ENCODE measurements at places on chromosomes 3 and 15.

DNA sequence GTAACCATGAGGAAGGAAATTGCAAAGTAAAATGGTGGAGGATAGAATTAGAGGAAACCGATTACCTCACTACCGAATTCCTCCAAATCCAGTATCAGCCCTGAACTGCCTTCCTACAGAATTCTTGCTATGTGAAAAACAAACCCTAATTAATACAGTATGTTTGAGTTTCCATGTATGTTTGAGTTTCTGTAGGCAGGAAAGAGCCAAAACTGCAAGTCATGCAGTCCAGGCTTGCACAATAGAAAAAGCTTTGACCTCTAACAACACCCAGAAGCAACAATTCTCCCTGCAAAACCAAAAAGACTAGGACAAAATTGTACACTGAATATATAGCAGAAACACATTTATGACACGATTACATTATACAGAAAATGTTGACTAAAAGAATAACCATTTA, 614.8 kb downstream of the DIPK2A start:
- no peak for DNase-seq

GRCh38 chr3:37741644-37742043, 120.0 kb upstream of the CTDSPL start:
- DNase-seq: no peak

DNA sequence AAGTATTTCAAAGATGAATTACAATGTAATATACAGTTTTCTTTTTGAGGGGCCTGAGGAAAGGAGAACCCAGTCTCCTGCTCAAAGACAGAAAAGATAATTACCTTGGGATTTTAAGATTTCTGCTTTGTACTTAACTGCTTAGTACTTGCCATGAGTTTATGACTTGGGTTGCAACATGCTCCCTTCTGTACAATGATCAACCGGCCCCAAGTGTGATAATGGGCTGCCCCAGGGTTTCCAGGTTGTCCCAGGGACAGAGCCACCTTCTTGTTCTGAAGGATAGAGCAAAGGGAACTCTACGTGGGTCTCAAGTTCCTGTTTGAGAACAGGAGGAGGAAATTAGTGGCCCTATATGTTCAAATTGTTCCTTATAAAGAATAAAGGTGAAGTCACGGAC, 104.8 kb downstream of the ABHD5 start:
- no peak for DNase-seq

DNA sequence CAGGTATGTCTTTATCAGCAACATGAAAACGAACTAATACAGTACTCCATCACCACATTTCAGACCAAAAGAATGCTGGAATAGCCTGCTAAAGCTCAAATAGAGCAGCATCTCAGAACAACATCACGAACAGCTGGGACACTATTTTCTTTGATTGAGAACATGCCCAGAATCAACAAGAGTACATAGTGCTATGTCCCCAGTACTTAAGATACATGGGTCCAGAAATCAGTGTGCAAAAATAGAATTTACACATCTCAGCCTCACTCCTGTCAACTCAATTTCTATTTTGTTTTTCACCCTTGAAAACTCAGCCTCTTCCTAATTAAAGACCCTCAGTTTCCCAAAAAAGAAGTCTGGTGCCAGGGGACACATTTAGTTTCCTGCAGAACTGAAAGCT, 753.9 kb downstream of the AGBL1 start:
- no peak for DNase-seq

- no peak for DNase-seq
These were observed 57.2 kb downstream of the MYO9A start for GRCh38 chr15:72060687-72061250.

DNA sequence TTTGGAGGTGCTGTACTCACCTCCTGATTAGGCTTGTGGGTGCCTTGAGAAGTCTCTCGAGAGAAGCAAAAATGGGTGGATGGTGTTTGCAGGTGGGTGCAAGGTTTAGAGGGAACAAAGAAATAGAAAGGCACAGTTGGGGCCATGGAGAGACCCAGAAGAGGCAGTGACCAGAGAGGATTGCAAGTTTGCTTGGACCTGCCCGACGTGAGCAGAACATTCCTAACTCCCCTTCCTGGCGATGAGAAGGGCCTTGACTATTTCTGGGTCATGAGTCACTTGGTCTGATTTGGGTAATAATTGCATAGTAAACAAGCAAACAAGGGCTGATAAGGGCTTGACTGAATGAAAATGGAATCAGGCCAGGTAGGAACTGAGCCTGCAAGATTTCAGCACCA, 7.0 kb upstream of the CTSH start:
- DNase-seq: no peak

- no peak for DNase-seq
These were observed 103.5 kb downstream of the IMPG2 start for GRCh38 chr3:101216710-101217465.

- DNase-seq: no peak
These were observed 700 bp upstream of the EDEM1 start for GRCh38 chr3:5186858-5187155.

- no peak for DNase-seq
These were observed 43.1 kb downstream of the SAMMSON start for GRCh38 chr3:70042641-70043040.

- no peak for DNase-seq
These were observed 1.4 kb upstream of the RAD18 start for GRCh38 chr3:8964436-8965370.

- DNase-seq: no peak
These were observed 11.7 kb downstream of the MAP1A start for GRCh38 chr15:43529141-43529540.

DNA sequence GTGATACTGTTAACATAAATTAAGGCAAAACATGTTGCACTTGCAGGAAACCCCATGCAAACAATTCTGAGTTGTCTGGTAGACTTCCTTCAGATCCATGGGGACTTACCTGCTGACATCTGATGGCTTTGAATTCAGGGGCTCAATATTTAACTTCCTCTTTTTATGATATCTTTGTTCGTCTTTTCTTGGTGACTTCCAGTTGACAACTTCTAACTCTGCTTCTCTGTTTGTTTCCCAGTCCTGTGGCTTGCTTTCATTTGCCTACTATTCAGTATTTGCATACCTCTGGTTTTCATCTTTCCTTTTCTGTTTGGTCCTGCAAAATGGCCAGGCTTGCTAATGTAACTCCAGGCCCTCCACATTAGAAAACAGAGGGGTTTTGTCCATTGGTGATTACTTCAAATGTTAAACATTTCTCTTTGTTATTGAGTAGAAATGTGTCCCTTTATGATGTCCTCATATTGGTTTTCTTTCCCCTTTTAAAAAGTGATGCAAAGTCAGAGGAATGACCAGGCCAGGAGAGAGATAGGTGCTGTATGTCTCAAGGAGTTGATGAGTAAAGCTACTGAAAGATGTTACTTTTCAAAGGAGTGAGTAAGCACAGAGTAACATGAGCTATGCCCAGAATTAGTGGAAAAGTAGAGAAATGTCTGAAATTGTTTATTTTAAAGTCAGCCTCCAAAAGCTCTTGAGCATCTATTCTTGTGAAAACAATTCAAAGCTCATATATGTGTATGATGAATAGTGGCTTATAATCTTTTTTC, 335.9 kb downstream of the LPP start:
- DNase-seq: no peak

DNA sequence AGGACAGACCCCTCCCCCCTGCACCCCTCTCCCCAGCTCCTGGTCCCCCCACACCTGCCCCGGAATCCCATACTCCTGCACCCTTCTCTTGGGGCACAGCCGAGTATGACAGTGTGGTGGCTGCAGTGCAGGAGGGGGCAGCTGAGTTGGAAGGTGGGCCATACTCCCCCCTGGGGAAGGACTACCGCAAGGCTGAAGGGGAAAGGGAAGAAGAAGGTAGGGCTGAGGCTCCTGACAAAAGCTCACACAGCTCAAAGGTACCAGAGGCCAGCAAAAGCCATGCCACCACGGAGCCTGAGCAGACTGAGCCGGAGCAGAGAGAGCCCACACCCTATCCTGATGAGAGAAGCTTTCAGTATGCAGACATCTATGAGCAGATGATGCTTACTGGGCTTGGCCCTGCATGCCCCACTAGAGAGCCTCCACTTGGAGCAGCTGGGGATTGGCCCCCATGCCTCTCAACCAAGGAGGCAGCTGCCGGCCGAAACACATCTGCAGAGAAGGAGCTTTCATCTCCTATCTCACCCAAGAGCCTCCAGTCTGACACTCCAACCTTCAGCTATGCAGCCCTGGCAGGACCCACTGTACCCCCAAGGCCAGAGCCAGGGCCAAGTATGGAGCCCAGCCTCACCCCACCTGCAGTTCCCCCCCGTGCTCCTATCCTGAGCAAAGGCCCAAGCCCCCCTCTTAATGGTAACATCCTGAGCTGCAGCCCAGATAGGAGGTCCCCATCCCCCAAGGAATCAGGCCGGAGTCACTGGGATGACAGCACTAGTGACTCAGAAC, 9.8 kb downstream of the MAP1A start:
- no peak for DNase-seq

GRCh38 chr15:25054943-25055342, 100.2 kb downstream of the SNRPN start:
- DNase-seq: no peak

DNA sequence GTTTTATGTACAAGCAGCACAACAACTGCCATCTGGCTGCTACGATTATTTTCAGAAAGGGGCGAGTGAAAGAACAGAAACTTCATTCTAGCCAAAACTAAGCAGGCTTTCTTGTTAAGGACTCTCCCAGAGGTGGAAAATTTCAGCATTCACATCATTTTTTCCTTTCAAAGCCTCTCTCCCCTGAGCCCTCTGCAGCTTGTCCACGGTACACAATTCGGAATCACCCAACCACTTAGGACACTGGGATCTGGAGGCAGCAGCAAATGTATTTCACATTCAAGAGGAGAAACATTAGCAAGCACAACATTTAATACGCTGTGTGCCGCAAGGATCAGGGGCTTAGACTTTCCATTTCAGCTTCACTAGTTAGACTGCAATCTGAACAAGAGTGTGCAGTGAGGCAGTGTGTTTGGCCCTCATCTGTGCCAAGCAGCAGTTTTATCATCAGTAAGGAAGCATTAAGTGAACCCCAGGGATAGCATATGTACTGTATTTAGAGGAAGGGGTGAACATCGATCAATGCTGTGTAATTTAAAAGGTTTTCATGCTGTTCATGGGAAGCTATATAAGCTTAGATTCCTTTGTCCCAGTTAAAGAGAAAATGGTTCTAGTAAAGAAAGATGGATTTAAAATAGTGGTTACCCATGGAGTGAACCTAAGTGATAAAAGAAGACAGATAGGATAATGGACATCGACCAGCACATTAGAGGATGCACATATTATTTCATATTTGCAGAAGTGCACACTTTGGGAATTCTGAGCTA, 504.9 kb downstream of the TBL1XR1 start:
- DNase-seq: no peak

GRCh38 chr3:32569540-32570420, 878 bp downstream of the DYNC1LI1 start:
- no peak for DNase-seq

GRCh38 chr15:51878446-51879386, 49.3 kb downstream of the TMOD3 start:
- DNase-seq: no peak

- no peak for DNase-seq
These were observed 26.1 kb downstream of the GBE1 start for GRCh38 chr3:81735334-81735733.
